ENCODE measurements at places on chromosomes 13 and 19.

- DNase-seq: no peak
These were observed 79.4 kb downstream of the MAP4K1 start for GRCh38 chr19:38538386-38538785.

GRCh38 chr19:11191273-11191755 lies 6.0 kb downstream of the KANK2 start:
- no peak for DNase-seq

DNA sequence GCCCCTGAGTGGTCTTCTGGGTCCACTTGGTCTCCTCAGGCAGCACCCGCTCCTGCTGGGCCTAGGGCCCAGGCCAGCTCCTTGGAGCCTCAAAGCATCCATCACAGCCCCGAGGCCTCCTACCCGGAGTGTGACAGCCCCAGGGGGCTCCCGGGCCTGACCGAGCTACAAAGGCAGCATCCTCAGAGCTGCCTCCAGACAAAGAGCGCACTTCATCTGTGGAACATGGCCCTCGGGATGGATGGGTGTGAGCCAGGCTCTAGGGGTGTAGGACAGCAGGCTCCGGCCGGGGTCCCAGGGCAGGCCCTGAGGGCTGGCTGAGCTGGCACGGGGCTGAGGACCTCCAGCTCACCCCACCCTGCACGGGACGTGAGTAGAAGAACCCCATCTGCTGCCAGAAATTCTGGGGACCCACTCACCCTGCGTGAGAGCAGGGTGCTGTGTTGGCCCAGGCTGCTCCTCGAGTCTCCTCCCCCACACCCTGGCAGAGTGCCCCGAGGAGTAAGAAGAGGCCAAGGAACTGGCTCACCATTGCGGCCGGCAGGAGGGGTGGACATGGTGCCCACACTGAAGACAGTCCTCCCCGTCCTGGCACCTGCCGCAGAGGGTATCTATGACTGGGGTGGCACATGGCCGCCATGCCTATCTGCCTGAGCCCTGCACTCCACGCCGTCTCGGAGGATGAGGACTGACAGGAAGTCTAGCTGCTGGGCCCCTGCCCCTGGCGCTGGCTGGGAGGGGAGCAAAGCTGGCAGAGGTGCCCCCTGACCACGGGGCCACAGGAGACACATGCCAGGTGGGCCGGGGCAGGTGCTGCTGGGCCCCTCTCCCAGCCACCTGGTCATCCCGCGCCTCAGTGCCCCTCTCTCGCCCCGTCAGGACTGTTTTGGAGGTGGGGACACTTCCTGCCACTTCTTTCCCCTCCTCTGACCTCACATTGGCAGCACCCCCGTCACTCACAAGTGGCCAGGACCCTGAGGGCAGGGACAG lies 22.3 kb downstream of the CEBPG start:
- DNase-seq: no peak

GRCh38 chr19:46972311-46972710 lies 47.3 kb upstream of the NPAS1 start:
- no peak for DNase-seq

DNA sequence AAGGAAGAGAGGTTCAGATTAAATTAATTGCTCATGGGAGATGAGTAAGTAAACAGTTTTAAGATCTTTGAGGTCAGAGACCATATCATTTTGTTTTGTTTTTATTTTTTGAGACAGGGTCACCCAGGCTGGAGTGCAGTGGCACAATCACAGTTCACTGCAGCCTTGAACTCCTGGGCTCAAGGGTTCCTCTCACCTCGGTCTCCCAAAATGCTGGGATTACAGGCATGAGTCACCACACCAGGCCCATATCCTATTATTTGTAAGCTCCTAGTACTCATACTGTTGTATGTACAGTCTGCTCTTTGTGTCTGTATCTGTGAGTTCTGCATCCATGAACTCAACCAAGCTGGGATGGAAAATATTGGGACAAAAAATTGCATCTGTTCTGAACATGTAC lies 6.0 kb upstream of the RASL11A start:
- no peak for DNase-seq

DNA sequence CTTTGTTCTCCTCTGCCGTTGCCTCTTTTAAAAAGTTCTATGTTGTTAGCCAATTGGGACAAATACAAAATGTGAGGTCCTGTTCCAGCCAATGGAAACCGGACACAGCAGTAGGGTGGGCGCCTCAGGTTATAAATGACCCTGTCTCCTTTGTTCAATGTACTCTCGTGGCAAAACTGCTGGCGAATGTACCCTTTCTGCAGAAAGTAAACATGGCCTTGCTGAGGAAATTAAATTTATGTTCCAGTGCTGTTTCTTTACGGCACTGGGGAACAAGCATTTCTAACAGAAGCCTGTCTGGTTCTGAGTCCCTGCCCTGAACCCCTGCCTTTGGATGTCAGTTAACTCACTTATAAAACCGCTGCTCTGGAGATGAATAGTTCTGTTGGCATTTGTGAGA lies 140.7 kb downstream of the PCCA start:
- no peak for DNase-seq

DNA sequence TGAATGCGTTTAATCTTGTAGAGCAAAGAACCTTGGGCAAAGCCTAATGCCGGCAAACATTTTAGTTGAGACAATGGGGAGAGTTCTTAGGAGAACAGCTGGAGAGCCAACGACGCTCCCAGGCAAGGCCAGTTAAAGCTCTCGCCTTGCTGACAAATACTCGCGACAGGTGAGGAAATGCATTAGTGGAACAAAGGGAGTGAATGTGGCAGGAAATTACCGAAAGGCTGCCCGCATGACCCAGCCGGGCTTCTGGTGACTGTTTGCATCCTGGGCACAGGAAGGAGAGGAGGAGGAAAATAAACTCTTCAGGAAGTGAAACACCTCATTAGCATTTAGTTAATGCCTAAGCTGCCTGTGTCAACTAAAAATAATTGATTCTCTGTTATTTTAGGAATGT lies 74.6 kb downstream of the SHISA2 start:
- DNase-seq: no peak

- no peak for DNase-seq
These were observed 28.6 kb downstream of the MARK4 start for GRCh38 chr19:45279587-45280192.

DNA sequence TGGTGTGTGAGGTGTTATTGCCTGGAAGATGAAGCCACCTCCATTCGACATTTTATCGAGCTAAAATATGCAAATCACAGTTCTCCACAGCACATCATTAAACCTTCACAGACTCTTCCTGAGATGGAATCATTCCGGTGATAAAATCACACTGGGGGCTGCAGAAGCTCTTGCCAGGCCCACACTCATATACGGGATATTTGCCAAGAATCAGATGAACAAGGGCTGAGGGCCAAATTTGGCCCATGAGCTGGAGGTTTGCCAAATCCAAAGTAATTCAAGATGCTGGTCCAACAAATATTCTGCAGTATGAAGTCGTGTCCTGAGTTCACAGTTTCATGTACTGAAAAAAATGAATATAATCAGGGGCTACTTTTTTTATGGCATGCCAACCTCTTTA lies 16.7 kb upstream of the RXFP2 start:
- DNase-seq: no peak

- DNase-seq: no peak
These were observed 639 bp downstream of the STARD13 start for GRCh38 chr13:33284916-33285315.

GRCh38 chr13:39107561-39107960 lies 69.3 kb downstream of the NHLRC3 start:
- no peak for DNase-seq

DNA sequence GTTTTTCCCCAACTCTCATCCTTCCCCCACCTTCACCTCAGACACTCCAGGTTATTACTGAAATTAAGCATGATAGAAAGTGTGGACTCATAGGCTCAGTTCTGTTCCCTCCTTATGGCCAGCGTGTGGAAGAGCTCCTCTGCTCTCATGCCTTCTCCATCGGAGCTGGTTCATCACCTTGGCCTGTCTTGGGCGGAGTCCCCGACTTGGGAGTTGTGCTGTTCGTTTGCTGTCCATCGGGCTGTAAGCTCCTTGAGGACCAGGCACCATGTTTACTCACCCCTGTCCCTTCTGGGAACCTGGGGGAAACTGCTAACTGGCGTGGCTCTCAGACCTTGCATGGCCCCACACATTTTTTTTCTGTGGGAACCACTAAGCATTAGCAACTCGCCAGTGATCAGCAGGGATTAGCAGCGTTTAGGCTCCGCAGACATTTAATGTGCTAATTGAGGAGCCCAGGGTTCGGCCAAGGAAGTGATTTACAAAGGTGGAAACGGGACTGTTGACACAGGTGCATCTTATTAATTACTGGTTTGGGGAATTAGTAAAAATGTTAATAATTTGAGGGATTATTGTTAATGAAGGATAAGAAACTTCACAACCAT lies 123.8 kb downstream of the TM9SF2 start:
- DNase-seq: no peak

- DNase-seq: no peak
These were observed 43.1 kb downstream of the COL4A1 start for GRCh38 chr13:110263888-110264287.

DNA sequence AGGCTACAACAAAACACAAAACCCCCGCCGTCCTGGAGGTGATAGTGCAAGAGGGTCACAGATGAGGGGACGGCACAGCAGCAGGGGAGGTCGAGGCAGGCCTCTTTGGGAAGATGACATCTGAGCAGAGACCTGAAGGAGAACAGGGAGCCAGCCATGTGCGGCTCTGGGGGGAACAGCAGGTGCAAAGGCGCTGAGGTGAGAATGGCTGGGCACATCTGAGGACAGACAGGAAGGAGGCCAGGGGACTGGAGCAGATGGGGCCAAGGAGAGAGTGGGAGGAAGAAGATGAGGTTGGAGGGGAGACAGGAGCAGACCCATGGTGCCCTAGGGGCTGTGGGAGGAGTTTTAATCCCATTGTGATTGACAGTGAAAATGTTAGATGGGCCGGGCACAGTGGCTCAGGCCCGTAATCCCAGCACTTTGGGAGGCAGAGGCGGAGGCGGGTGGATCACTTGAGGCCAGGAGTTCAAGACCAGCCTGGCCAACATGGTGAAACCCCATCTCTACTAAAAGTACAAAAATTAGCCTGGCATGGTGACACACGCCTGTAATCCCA lies 1.8 kb upstream of the CKM start:
- DNase-seq: no peak

GRCh38 chr19:15354566-15355296 lies 22.4 kb upstream of the BRD4 start:
- no peak for DNase-seq

- no peak for DNase-seq
These were observed 11.7 kb upstream of the SOX1 start for GRCh38 chr13:112055036-112055914.

- no peak for DNase-seq
These were observed 134.3 kb upstream of the SLITRK5 start for GRCh38 chr13:87536899-87537298.

GRCh38 chr13:39062004-39062403 lies 23.7 kb downstream of the NHLRC3 start:
- DNase-seq: no peak

DNA sequence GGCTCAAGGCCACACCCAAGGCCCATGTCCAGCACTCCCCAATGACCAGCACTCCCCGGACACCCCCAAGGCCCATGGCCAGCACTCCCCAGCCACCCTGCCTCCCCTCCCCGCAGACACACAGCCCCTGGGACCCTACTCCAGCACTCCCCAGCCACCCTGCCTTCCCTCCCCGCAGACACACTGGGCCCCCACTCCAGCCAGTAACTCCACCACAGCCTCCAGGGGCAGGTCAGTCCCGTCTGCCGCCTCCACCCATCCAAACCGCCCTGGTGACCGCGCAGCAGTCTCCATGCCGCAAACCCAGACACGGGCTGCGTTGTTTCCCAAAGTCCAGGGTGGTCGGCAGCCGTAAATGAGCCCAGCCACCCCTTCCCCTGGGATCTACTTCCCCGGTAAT lies 70.7 kb downstream of the SPACA7 start:
- no peak for DNase-seq

GRCh38 chr13:79352107-79352506 lies 53.9 kb downstream of the RBM26 start:
- DNase-seq: no peak

DNA sequence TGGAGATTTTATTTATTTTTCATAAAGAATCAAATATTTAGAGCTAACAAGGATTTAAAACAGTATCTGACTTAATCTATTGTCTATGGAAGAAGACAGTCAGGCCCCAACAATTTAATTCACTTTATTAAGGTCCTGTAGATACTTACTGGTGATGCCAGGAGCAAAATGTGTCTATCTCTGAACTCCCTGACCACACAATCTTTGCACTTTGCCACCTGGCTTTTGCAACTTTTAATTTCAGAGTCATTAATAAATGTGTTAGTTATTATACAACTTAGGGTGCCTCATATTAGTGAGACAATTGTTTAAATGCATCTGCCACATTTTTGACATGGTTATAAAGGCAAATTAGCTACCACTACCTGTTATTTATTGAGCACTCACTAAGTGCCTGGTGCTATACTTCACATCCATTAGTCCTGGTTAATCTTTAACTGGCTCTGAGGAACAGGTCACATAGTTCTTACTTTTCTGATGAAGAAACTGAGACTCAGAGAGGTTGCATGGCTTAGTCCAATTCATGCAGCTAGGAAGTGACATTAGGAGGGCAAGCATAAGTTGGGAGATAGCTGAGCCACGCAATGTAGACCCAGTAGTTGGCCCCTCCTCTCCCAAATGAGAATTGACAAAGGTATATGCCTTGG lies 297.9 kb downstream of the DCT start:
- no peak for DNase-seq
